ENCODE measurements at places on chromosomes 4 and X.

GRCh38 chrX:24023544-24023943 lies 3.4 kb downstream of the KLHL15 start:
- no peak for DNase-seq

GRCh38 chr4:15149839-15150592 lies 147.7 kb downstream of the CPEB2 start:
- no peak for DNase-seq

DNA sequence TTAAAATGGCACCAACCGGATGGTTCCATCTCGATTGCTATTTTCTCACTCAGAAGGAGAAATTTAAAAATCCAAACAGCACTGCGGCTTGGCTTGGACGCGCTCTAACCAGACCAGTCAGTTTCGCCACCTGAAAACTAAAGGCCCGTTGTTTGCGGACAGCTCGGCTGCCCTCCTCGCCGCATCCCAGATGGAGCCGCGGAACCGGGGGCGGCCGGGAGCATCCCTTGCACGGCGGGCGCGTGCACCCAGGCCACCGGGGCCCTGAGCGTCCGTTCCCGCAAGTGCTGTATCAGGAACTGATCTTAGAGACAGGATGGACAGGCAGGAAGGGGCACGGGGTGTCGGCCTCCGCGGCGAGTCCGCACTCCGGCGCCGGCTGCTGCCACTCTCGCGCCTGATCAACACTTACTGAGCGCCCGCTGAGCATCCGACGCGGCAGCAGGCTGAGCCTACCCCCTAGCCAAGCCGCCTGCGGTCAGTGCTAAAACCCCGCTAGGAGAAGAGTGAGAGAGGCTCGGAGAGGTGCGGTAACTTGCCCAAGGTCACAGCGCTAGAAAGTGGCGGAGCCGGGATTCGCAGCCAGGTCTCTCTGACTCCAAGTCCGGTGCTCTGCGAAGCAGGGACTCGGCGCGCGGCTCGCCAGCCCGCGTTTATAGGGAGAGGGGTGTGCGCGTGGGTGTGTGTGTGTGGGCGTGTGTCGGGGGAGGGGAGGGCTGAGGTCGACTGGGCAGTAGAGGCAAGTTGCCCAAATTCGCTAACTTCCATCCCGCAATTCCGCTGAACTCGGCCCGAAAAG lies at the start of gene CITED1:
Gene CITED1, minus strand, starts transcription at position 629 of the 799 bp plus-strand sequence. CDS start 3,045 bp downstream, outside the sequence.
- DNase-seq, result no peak

DNA sequence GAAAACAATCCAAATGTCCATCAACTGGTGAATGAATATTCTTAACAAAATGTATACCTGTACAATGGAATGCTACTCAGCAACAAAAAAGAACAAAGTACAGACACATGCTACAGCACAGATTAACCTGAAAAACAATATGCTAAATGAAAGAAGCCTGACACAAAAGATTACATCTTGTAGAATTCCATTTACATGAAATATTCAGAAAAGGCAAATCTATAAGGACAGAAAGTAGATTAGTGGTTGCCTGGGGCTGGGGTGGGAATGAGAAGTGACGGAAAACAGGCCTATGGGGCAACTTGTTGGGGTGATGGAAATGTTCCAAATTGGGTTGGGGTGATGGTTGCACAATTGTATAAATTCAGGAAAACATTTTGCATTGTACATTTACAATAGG lies 219.1 kb upstream of the GPC4 start:
- DNase-seq, result no peak

DNA sequence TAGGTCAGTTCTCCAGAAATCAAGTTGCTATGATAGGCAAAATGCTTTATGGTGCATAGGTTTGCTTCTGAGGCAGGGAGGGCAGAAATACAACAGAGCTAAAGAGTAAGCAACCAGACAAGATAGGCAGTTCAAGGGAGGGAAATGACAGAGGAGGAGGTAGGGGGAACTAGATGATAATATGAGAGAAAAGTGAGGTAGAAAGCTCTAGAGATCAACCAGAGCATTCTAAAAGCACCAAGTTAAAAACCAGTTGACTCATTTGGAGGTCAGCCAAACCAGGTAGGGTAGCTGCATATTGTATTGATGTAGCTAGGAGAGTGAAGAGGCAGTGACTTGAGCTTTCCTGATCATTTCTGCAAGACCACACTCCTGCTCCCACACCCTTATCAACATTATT lies 49.0 kb upstream of the SLC16A2 start:
- DNase-seq, result no peak
